NCI-H1092 treated with DMSO at 0.1 percent for 48 hours (cell line): ENCODE measurements at places on chromosomes 7 and 10.

- DNase-seq = no peak
Observed at GRCh38 chr10:103897241-103897774, 20.7 kb downstream of the STN1 start.

- no peak for DNase-seq
Observed at GRCh38 chr10:59075576-59075975, 100.9 kb upstream of the PHYHIPL start.

GRCh38 chr7:131568970-131569369 lies 12.5 kb upstream of the PODXL start:
- DNase-seq = no peak

DNA sequence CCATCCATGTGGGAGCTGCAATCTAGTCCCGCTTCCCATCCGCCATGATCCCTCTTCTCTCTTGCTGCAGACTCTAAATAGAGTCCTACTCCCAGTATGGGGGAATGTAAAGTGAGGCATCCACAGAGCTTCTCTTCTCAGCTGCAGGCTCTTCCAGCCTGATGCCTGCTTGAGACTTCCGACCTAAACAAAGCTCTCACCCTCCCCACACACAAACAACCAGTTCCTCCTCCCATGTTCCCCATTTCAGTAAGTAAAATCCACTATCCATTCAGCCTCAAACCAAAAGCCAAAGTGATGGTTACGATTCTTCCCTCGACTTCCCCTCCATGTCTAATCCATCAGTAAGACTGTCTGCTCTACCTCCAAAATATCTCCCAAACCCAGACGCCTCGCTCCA lies 108.2 kb upstream of the NFE2L3 start:
- no peak for DNase-seq

GRCh38 chr10:9547936-9548904 lies 1469.5 kb upstream of the CELF2 start:
- DNase-seq = no peak
